ENCODE measurements at places on chromosomes 7 and 10. TPM values are rescaled to one million over a fixed set of nuclear protein-coding genes. Genes with fewer than 3 reads are reported as not detected.

DNA sequence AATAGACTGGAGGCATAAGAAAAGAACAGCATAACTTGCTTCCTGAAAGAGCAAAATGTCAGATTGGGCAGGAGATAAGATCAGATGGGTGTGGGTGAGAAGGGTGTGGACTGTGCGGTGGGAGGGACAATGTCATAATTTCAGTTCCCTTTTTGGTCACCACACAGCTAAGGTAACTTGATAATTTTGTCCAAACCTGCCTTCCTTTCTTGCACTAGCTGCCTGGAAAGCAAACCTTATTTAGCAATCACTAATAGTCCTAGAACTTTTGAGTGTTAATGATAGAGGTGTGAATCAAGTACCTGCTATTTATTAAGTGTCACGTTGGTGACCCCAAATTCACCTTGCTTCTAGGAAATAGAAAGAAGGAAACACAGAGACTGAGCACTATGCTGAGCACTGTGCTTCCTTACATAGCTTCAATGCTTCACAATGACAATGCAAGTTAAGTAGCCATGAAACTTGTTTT lies 72.4 kb upstream of the SP4 start:
- DNase-seq: no peak
- H3K27me3 ChIP-seq: no peaks in the 10 kb centered on the region
- no peaks in the 10 kb centered on the region for H3K4me1 ChIP-seq
- H3K36me3 ChIP-seq: no peaks in the 10 kb centered on the region
- H3K27ac ChIP-seq: no peak overlapping the region

GRCh38 chr7:28688174-28688573 lies 270.0 kb downstream of the TRIL start:
- no peak for DNase-seq
- H3K27ac ChIP-seq: no peak overlapping the region
- H3K4me3 ChIP-seq: no peak overlapping the region
- peaks cover 22% of the 10 kb centered on the region for H3K4me1 ChIP-seq
- H3K27me3 ChIP-seq: peaks cover 3% of the 10 kb centered on the region

- H3K4me3 ChIP-seq: peak overlapping the region; percentile 94
- DNase-seq: peak; percentile 64
- H3K27me3 ChIP-seq: no peaks in the 10 kb centered on the region
- H3K4me1 ChIP-seq: peaks cover 33% of the 10 kb centered on the region
- no peaks in the 10 kb centered on the region for H3K36me3 ChIP-seq
- peak overlapping the region; percentile 89 for H3K27ac ChIP-seq
Measured at GRCh38 chr10:95560278-95561176, 644 bp downstream of the SORBS1 start.

PTPN20 gene
- 0.99 TPM for total RNA-seq

- no peaks in the 10 kb centered on the region for H3K4me1 ChIP-seq
- no peak overlapping the region for H3K4me3 ChIP-seq
- H3K36me3 ChIP-seq: no peaks in the 10 kb centered on the region
- no peak for DNase-seq
- no peak overlapping the region for H3K27ac ChIP-seq
Measured at GRCh38 chr7:125347269-125347668, 417.6 kb upstream of the POT1 start.

- H3K4me3 ChIP-seq: no peak overlapping the region
- H3K36me3 ChIP-seq: no peaks in the 10 kb centered on the region
- no peaks in the 10 kb centered on the region for H3K27me3 ChIP-seq
- H3K4me1 ChIP-seq: peaks cover 8% of the 10 kb centered on the region
- H3K27ac ChIP-seq: no peak overlapping the region
- DNase-seq: no peak
Measured at GRCh38 chr7:115478426-115478825, 552.1 kb downstream of the TFEC start.

GRID2IP gene
- total RNA-seq: 1.6 TPM

DNA sequence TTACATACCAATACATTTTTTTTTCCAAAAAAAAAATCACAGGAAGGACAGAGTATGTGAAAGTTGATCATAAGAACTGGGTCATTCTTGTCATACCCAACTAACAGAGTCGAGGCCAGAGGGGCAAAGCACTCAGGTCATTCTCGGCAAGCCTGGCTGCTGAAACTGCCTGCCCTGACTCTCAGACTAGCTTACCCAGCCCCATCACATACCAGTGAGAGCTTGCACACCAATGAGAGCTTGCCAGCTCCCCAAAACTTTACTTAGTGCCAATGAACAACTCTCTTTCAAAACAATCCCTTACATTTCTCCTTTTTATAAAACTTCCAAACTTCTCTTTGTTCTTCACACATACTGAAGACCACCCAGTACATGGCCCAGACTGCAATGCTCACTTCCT lies 48.9 kb downstream of the VOPP1 start:
- no peak for DNase-seq
- no peaks in the 10 kb centered on the region for H3K27me3 ChIP-seq
- H3K36me3 ChIP-seq: no peaks in the 10 kb centered on the region
- no peak overlapping the region for H3K27ac ChIP-seq

GRCh38 chr7:45052011-45052410 lies 36.8 kb downstream of the NACAD start:
- no peaks in the 10 kb centered on the region for H3K36me3 ChIP-seq
- H3K27ac ChIP-seq: no peak overlapping the region
- DNase-seq: no peak
- H3K27me3 ChIP-seq: no peaks in the 10 kb centered on the region
- no peak overlapping the region for H3K4me3 ChIP-seq

DNA sequence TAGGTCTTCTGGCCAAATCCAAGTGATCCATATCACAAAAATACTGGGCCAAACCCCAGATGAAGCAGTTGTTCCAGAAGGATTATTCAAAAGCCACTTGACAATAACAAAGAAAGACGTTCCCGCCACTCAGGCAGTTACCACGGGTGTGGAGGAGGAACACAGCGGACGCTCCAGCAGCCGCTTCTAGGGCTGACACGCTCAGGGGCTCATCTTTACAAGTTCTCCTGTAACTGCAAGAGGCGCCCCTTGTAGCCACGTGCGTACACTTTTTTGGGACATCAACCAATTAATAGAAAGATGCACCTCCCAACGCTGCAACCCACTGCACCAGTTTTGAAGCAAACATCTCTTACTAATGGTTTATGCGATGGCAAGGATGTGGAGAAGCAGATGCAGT lies 159.4 kb downstream of the GRID1 start:
- no peaks in the 10 kb centered on the region for H3K36me3 ChIP-seq
- no peak for DNase-seq
- H3K4me1 ChIP-seq: no peaks in the 10 kb centered on the region
- H3K27me3 ChIP-seq: no peaks in the 10 kb centered on the region

JCAD gene
- 22.4 TPM for total RNA-seq

DNA sequence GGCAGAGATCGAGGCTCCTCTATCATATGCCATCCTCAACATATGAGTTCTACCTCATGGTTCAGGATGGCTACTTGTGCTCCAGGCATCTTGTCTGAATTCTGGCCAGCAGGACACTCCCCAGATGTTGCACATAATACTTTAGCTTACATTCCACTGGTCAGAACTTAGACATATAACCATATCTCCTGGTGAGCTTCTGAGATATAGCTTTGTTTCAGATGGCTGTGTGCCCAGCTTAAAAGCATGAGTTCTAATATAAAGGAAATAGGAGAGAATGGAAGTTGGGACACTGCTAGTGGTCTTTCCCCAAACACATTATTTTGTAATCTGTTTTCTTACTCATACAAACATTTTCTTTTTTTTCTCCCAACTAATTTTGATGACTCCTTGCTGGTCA lies 50.8 kb upstream of the IFRD1 start:
- H3K4me3 ChIP-seq: no peak overlapping the region
- no peak overlapping the region for H3K27ac ChIP-seq
- H3K36me3 ChIP-seq: no peaks in the 10 kb centered on the region
- DNase-seq: no peak

DNA sequence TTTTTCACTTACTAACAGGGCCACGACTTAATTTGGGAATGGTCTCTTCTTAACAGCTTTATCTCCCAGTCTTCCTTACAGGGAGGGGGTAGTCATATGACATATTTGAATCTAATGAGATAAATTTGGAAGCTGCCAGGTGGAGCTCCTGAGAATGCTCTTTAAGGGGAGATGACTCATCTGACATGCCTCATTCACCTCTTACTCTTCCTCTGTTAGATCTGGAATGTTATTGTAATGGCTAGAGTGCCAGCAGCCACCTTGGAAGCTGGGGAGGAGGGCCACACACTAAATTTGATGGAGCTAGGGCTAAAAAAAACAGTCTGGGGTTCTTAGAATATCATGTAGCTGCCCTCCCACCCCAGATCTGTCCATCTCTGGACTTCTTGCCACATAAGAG lies 22.7 kb downstream of the HECW1 start:
- no peaks in the 10 kb centered on the region for H3K4me1 ChIP-seq
- H3K27ac ChIP-seq: no peak overlapping the region
- DNase-seq: no peak
- H3K36me3 ChIP-seq: no peaks in the 10 kb centered on the region
- H3K27me3 ChIP-seq: no peaks in the 10 kb centered on the region
- no peak overlapping the region for H3K4me3 ChIP-seq

- no peaks in the 10 kb centered on the region for H3K36me3 ChIP-seq
- no peaks in the 10 kb centered on the region for H3K27me3 ChIP-seq
- no peak for DNase-seq
- H3K4me1 ChIP-seq: no peaks in the 10 kb centered on the region
- H3K27ac ChIP-seq: no peak overlapping the region
Measured at GRCh38 chr10:28857164-28857563, 179.8 kb downstream of the BAMBI start.

DNA sequence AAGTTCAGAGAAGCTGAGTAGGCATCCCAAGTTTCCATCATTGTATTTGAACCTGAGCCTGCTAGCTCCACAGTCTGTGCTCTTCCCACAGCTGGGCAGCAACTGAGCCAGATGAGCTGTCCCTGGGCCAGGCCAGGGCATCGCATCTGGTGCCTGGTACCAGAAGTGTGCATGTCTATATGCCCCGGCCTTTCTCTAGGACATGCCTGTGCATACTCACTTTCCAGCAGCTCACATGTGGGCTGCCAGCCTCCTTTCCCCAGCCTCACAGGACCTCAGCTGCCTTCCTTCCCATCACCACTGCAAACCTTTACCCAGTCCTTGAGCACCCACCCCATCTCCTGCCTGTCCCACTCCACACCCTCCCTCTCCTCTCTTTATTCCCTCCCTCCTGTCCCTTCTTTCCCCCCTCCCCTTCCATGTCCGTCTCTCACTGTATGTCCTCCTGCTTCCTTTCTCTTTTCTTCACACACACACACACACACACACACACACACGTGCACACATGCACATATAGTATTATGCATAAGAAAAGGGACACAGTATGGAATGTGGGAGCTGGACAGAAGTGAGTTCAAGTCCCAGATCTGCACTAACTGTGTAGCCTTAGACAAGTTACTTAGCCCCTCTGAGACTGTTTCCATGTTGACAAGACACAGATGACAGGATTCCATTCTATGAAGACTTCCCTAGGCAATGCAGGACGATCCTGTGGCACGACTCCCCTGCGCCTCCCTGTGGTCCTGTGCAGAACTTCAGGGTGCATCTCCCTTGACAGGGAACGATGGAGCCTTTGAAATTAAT lies 10.9 kb downstream of the CDHR1 start:
- no peak overlapping the region for H3K4me3 ChIP-seq
- H3K27ac ChIP-seq: no peak overlapping the region
- H3K36me3 ChIP-seq: no peaks in the 10 kb centered on the region
- DNase-seq: peak; percentile 25
- H3K4me1 ChIP-seq: no peaks in the 10 kb centered on the region

DNA sequence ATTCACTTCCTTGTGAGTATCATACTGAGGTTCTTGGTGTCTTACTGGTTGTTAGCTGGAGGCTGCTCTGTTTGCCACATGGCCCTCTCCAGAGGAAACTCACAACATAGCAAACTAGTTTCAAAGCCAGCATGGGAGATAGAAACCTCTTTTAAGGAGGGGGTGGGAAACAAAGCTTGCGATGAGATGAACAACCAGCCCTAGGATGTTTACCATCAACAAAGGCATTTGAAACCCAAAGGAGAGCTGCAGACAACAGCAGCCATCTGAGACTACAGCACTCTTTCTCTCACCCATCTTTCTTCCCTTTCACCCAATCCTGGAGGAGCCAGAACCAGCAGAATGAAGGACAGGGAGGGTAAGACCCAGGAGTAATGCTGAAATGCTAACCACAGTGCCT lies 182.1 kb downstream of the NEBL start:
- no peaks in the 10 kb centered on the region for H3K27me3 ChIP-seq
- no peak overlapping the region for H3K27ac ChIP-seq
- peaks cover 3% of the 10 kb centered on the region for H3K4me1 ChIP-seq
- H3K36me3 ChIP-seq: no peaks in the 10 kb centered on the region

POLR3A gene
- 7.9 TPM for total RNA-seq

OR13A1 gene
- not detected for total RNA-seq

DNA sequence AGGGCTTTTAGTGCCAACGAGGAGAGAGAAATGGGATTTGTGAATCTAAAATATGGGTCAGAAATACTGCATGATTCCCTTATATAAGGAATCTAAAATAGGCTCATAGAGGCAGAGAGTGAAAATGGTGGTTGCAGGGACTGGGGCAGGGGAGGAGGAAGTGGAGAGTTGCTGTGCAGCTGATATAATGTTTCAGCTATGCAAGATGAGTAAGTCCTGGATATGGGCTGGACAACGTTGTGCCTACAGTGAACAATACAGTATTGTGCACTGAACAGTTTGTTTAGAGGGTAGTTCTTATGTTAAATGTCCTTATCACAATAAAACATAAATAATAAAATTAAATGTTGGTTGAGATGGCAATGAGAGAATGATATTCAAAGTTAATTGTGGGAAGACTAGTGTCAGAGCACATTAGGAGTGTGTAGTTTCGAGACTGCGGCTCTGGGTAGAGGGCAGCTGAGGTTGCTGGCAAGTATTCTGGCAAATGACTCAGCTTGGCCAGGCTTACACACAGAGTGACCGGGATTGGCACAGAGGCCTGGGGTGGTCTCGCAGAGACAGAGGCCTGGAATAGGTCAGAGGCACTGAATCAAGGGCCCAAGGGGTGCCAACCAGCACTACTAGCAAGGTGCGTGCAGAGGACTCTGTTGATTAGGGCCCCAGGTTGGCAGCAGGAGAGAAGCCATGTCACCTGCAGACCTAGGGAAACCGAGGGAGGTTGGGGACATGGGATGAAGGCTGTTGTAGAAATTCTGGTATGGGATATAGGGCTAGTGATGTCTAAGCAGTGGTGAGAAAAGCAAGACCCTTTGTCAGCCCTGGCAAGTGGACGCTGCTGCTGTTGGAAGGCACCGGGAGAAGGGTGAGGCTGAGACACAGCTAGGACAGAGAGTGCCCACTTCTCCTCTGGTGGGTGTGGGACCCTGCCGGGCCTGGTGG lies 2.8 kb upstream of the DEPP1 start:
- peaks cover 81% of the 10 kb centered on the region for H3K4me1 ChIP-seq
- H3K4me3 ChIP-seq: no peak overlapping the region
- peak; percentile 77 for DNase-seq
- H3K27ac ChIP-seq: peak overlapping the region; percentile 41
- no peaks in the 10 kb centered on the region for H3K36me3 ChIP-seq
- H3K27me3 ChIP-seq: no peaks in the 10 kb centered on the region

TRIM50 gene
- total RNA-seq: 16.2 TPM

DNA sequence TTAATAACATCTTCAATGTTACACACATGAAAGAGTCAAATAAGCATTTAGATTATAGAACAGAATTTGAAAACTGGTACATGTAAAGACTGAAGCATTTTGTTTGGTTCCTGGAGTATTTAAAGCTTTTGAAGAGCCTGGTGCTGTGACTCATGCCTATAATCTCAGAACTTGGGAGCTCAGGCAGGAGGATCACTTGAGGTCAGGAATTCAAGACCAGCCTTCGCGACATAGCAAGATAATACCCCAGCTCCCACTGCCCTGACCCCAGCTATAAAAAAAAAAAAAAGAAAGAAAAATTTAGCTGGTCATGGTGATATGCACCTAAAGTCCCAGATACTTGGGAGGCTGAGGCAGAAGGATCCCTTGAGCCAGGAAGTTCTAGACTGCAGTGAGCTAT lies 87.8 kb downstream of the HDAC9 start:
- H3K36me3 ChIP-seq: no peaks in the 10 kb centered on the region
- no peak for DNase-seq
- H3K27me3 ChIP-seq: no peaks in the 10 kb centered on the region
- H3K27ac ChIP-seq: no peak overlapping the region

All from body of pancreas (tissue), 4 donors.